ENCODE measurements at places on chromosomes 4 and X. TPM values are rescaled to one million over a fixed set of nuclear protein-coding genes. Genes with fewer than 3 reads are reported as not detected.

PNMA6A gene
- 0.43 TPM for total RNA-seq

RADX gene
- 0.64 TPM for total RNA-seq

IL3RA gene
- not detected for total RNA-seq

EXOC1L gene
- not detected for total RNA-seq

RRH gene
- total RNA-seq, result not detected

CFP gene
- 0.32 TPM for total RNA-seq

FGFRL1 gene
- total RNA-seq, result 8.6 TPM

CENPE gene
- total RNA-seq, result 15.5 TPM
